A375 (cell line): ENCODE measurements at places on chromosomes 16 and 17. TPM values are rescaled to one million over a fixed set of nuclear protein-coding genes. Genes with fewer than 3 reads are reported as not detected.

Gene FTSJ3
- total RNA-seq, result 143 and 158 TPM in 2 replicates

Gene SLC38A8
- not detected in 2 replicates for total RNA-seq

Gene CRAMP1
- 9.0 and 9.2 TPM in 2 replicates for total RNA-seq

Gene HOXB1
- not detected in 2 replicates for total RNA-seq

Gene HSD17B2
- not detected in 2 replicates for total RNA-seq

Gene MYH1
- total RNA-seq, result not detected in 2 replicates

Gene HID1
- 1.7 and 3.0 TPM in 2 replicates for total RNA-seq

Gene MAP3K3
- 19.0 and 22.9 TPM in 2 replicates for total RNA-seq

Gene CCL15
- not detected in 2 replicates for total RNA-seq

Gene WNT9B
- not detected in 2 replicates for total RNA-seq

Gene GINS3
- 16.1 and 16.2 TPM in 2 replicates for total RNA-seq

Gene KRT24
- not detected in 2 replicates for total RNA-seq

Gene KRT27
- not detected in 2 replicates for total RNA-seq

Gene TEX19
- total RNA-seq, result 0.16 and 0.98 TPM in 2 replicates

Gene KCNAB3
- total RNA-seq, result 2.0 and 4.4 TPM in 2 replicates

Gene TM4SF5
- total RNA-seq, result not detected in 2 replicates

Gene GPT2
- 47.1 and 58.0 TPM in 2 replicates for total RNA-seq

Gene RNPS1
- total RNA-seq, result 254 and 259 TPM in 2 replicates

Gene LPO
- total RNA-seq, result not detected in 2 replicates

Gene TRIM72
- total RNA-seq, result not detected in 2 replicates

Gene CDH8
- 2.5 and 3.4 TPM in 2 replicates for total RNA-seq

Gene DPEP3
- total RNA-seq, result not detected in 2 replicates

Gene NPIPA3
- 3.7 and 4.7 TPM in 2 replicates for total RNA-seq

Gene OR3A3
- total RNA-seq, result not detected in 2 replicates

Gene ZG16B
- 0.45 TPM in 1 of 2 replicates, not detected in the other for total RNA-seq

Gene KLHL10
- not detected in 2 replicates for total RNA-seq

Gene HASPIN
- 14.6 and 17.9 TPM in 2 replicates for total RNA-seq

Gene CALB2
- 27.5 and 37.9 TPM in 2 replicates for total RNA-seq

Gene TMC7
- 3.9 and 4.2 TPM in 2 replicates for total RNA-seq

Gene SMIM5
- 0.57 and 1.2 TPM in 2 replicates for total RNA-seq

Gene DNAH17
- total RNA-seq, result 0.13 and 0.30 TPM in 2 replicates

Gene MFAP4
- total RNA-seq, result not detected in 2 replicates

Gene ALOXE3
- total RNA-seq, result not detected in 2 replicates
